ENCODE measurements at places on chromosomes 3 and 15. TPM values are rescaled to one million over a fixed set of nuclear protein-coding genes. Genes with fewer than 3 reads are reported as not detected.

- DNase-seq: peak; percentile 49
Observed at GRCh38 chr3:101849714-101850245, 466 bp downstream of the NFKBIZ start.

GRCh38 chr3:72158639-72159326 lies 373.8 kb upstream of the PROK2 start:
- DNase-seq: no peak

DNA sequence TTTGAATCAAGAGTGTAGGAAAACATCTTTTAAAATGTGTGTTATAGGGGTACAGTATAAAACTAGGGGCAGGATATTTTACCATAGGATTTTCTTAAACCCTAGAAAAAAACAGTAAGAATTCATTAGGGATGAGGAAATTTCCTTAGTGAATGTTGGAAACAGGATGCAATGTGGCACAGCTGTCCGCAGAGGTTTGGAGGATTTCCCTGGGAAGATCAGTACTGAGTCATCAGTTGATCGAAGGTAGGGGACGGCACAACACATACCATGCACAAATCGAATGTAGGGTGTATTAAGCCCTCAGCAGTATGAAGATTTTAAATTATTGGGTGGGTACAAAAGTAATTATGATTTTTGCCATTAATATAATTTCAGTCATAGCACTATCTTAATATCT lies 49.9 kb downstream of the FNDC3B start:
- DNase-seq: peak; percentile 22

DNA sequence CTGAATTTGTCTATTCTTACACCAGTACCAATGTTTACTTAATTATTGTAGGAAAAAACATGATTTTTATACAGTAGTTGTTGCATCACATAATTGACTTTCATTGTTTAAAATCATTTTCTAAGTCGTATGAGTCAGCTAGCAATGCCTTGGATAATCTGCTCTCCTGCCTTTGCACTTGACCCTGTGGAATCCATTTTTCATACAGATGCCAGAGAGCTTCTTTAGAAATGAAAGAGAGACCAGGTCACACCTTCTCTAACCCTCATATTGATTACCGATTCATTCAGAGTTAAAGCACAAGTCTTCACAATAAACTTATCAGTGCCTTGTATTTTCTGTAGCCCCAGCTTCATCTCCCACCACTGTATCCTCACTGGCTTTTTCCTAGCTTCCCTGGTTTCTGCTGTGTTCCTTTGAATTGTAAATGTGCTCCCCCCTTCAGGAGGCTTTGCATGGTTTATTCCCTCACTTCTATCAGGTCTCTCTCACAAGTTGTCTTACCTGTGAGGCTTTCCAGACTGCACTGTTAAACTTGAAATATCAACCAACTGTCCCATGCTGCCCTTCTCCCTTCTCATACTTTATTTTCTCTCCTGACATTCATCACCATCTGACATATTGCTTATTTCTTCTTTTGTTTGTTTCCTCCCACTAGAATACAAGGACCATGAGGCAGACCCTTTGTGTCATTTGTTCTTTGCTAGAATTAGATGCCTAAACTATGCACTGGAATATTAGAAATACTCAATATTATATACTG lies 662.0 kb upstream of the GBE1 start:
- no peak for DNase-seq

- peak; percentile 42 for DNase-seq
Observed at GRCh38 chr3:129003578-129004112, 2.5 kb downstream of the EFCC1 start.

- no peak for DNase-seq
Observed at GRCh38 chr15:38702178-38702912, 137.7 kb upstream of the RASGRP1 start.

DNA sequence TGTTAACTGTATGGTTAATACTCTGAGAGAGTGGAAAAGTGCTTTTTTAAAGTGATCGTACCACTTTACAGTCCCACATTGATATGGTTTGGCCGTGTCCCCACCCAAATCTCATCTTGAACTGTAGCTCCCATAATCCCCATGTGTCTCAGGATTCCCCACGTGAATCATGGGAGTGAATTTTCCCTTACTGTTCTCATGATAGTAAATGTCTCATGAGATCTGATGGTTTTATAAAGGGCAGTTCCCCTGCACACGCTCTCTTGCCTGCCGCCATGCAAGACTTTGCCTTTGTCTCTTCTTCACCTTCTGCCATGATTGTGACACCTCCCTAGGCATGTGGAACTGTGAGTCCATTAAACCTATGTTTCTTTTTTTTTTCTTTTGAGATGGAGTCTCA lies 109.2 kb downstream of the TCF12 start:
- no peak for DNase-seq

DNA sequence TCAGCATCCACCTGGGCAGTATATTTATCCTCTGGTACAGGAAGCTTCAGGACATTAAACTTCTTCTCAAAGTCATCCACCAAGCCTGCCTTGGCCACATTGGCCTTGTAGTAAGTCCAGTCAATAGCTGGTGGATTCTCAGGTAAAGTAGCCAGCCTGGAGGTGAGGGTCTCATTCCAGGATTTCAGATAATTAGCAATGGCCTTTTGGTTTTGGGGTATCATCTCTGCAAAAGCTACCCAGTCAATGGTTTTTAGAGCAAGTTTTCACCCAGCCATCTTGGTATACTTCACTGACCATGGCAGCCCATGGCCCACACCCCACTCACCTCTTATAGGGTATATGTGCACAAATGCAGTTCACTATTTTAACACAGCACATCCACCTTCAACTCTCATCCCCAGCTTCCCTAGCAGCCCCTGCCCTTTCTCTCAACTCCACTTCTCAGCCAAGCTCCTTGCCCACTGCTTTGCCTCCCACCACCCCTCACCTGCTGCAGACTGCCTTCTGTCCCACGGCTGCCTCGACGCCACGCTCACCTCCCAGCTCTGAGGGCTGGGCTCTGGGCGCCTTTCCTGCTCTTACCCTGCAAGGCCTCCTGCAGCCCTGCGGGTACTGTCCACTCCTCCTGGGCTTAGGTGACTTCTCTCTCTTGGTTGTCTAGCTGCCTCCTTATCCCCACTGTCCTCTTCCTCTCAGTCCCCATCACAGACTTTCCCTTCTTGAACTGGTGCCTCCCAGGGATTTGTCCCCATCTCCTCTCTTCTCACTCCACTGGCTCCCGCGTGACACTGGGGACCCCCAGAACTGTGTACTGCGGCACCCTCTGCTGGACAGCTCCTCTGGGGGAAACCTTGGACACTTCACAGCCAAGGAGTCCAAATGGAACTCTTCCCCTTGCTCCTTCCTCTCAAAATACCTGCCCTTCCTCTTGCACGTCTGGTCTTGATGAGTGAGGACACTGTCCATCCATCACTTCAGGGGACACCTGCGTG lies 1.7 kb upstream of the TGM5 start:
- peak; percentile 62 for DNase-seq

DNA sequence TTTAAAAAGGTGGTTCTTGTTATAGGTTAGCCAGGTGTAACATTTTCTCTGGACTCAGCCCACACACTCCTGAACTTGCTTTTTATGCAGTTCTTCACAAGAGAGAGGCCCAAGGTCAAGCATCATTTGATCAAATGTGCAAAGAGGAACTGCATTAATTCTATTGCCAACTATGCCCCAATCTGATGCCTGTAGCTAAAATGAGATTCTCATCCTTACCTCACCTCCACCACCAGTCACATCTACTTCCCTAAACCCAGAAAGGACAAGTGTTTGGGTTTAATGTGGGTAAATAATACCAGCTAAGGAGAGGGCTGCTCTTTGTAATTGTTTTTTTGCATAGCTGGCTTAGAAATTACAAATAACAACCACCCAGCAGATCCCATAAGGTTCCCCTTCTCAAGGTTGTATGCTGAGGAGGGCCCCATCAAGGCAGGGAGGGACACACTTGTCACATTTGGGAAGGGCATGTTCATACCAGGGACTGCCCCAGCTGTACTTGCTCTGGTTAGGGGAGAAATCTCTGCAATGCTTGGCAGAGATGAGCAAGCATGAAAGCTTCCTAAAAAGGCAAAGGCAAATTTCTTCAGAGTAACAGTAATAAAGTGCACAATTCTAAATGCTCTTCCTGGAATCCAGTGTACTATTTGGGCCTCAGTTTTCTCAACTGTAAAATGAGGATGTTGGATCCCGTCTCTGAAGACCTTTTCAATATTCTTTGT lies 76.2 kb downstream of the TGFBR2 start:
- no peak for DNase-seq

GRCh38 chr3:164465172-164465571 lies 613.1 kb downstream of the SI start:
- DNase-seq: no peak

- no peak for DNase-seq
Observed at GRCh38 chr3:169744366-169745054, 20.4 kb downstream of the TERC start.

DNA sequence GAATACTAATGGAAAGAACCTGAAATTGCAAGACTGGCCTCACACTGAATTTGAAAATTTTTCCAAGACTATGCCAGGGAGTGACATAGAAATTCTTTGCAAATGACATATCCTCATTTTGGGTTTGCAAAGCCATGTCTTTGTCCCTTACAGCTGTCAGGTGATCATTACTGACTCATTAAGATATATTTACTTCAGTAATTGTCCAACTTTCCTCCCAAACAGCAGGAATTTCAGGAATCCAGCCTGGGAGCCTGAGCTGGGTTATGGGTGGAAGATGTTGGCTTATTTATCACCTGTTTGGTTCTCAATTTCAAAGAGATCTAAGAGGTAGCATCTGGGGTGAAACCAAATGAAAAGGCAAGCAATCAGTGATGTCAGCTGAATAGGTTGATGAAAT lies 111.6 kb upstream of the ACP3 start:
- DNase-seq: no peak

DNA sequence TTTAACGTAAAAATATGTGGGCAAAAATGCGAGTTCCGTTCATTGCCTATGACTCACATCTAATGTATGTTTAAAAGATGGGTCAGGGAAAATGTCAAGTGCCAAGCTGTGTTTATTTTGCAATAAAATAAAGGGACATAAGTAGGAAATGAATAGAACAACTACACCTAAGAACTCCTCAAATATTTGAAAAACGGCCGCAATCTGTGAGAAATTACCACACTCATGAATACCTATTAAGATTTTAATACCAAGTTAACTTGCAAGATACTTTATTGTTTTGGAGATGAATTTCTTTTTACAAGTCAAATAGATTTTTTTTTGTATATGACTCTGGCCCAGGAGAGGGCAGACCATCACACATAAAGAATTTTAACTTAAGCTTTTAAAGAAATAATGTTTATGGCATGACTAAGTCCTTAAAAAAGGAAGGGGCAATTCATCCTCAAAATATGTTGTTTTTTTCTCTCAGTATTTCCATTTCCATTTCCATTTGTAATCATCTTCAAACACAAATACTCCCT lies 152.7 kb downstream of the SUCNR1 start:
- no peak for DNase-seq

- no peak for DNase-seq
Observed at GRCh38 chr3:159538507-159538906, 450.1 kb upstream of the IL12A start.

DNA sequence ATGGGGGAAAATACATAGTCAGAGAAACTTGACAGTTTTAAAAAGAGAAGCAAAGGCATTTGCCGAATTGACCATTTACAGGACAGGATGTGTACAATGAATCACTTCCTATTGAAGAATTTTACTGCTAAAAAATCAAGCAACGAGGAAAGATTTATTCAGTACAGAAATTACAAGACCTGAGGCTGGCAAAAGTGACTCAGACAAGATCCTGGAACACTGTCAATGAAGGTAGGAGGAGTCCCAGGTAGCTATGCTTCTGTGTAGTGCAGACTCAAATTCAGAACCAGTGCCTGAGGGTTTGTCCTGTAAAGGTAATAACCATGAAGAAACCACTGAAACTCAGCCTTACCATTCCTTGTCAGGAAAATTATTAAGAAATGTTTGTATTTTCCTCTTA lies 120.9 kb downstream of the ZMAT3 start:
- DNase-seq: no peak

GRCh38 chr3:535566-536416 lies 339.2 kb downstream of the CHL1 start:
- no peak for DNase-seq

DNA sequence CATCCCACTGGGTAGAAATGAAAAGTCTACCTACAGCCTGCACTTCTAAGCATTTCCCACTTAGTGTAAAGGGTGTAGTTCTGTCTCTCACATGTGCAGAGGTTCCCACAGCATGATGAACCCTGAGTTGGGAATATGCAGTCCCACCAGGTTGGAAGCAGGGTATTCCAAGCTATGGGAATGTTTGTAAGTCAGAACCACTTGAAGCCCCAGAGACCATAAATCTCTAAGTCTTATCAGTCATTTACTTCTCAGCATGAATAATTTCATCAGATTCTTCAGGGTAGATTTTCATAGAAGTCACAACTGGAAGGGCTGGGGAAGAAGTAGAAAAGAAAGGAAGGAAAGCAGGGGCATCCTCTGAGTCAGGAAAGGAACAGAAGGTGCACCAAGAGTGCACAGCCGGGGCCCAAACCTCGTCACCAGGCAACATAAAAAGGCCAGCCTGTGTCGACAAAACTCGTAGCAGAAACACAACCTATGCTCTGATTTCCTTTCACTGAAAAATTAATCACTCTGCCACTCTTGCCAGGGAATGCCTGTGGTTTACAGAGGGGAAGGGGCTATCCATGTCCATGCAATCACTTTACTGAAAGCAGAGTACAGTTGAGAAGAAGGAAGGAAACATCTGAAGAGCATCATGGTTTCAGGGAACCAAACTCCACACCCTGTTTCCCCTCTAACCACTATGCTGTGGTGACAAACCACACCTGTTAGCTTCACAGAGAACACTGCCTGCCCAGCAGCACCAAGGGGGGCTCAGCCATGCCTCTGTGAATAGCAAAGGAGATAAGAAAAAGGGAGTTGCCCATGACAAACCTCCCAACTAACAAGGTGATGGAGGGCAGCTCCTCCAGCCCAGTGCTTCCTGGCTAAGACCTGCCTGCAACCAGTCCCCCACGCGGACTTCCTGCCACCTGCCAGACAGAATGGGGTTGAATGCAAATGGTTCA lies 40.5 kb downstream of the SH3BP5 start:
- DNase-seq: no peak

DNA sequence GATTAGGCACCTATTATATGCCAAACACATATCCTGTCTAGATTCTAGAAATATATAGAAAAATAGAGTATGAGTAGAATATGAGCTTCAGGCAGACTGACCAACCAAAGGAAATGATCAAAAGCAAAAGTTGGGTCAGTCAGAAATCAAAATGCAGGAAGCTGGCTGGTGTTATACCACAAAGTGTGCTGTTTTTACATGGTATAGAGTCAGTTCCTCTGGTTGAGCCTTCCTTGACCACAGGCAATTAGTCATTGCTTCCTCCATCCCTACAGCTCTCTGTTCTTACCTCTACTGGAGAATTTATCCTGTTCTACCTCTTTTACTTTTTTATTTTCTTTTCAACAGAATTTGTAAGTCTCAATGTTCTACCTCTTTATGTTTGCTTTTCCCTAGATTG lies 149.8 kb downstream of the TMCO5A start:
- DNase-seq: no peak

The SLC51B gene
- total RNA-seq: not detected

The SLC24A5 gene
- total RNA-seq: not detected

The LRRC34 gene
- total RNA-seq: 5.6 TPM

The C3orf18 gene
- total RNA-seq: 4.0 TPM

The AMT gene
- 11.9 TPM for total RNA-seq

The ZPLD1 gene
- not detected for total RNA-seq

The MAP2K1 gene
- 139 TPM for total RNA-seq

The GOLGA8O gene
- total RNA-seq: 0.46 TPM
